ENCODE measurements at places on chromosomes 13 and 19. TPM values are rescaled to one million over a fixed set of nuclear protein-coding genes. Genes with fewer than 3 reads are reported as not detected.

- no peak for DNase-seq
Measured at GRCh38 chr13:70520275-70521036, 412.2 kb upstream of the KLHL1 start.

DNA sequence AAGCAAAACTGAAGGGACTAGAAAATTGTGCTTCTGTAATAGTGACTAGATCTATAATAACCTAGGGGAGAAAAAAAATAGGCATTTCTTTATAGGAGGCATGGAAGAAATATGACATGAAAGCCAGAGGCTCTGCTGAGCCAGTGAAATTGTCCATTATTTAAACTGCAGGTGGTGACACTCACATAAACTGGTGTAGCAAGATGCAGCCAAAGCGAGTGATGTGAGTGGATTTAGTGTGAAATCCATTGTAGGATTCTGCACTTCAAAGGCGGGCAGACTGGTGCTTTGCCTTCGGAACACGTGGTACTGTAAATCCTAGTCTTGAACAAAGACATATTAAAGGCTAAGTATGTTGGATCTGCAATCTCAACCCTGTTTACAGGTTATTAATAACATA lies 361.9 kb downstream of the TBC1D4 start:
- no peak for DNase-seq

DNA sequence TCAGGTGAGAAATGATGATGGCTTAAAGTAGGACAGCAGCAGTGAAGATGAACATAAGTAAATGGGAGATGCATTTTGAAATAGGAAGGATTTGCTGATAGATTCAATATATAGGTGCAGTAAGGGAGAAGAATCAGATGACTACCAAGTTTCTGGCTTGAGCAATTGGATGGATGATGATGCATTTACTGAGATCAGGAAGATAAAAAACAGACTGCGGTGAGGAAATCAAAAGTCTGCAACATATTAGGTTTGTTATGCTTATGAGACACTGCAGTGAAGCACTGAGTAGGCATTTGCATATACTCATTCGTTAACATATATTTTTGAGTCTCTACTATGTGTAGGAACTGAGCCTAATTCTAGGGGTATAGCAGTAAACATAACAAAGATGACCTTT lies 184.2 kb downstream of the LACC1 start:
- DNase-seq: no peak

DNA sequence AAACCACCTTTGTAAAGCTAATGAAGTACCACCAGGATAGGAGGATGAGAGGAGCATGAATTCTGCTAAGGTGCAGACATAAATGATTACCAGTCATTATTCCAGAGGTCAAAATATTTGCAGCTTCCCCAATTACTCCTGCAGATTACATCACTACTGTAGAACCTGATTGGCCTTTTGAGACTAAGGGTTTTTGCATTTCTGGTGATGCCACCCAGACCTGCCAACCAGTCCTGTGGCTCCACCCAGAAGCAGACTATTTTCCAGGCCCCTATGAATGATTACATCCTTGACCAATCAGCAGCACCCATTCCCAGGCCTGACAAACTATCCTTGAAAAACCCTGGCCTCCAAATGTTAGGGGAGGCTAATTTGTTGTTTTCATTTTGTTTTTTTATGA lies 11.2 kb upstream of the KCNC3 start:
- no peak for DNase-seq

GRCh38 chr13:110126391-110126961 lies 180.5 kb downstream of the COL4A1 start:
- peak; percentile 99 for DNase-seq

DNA sequence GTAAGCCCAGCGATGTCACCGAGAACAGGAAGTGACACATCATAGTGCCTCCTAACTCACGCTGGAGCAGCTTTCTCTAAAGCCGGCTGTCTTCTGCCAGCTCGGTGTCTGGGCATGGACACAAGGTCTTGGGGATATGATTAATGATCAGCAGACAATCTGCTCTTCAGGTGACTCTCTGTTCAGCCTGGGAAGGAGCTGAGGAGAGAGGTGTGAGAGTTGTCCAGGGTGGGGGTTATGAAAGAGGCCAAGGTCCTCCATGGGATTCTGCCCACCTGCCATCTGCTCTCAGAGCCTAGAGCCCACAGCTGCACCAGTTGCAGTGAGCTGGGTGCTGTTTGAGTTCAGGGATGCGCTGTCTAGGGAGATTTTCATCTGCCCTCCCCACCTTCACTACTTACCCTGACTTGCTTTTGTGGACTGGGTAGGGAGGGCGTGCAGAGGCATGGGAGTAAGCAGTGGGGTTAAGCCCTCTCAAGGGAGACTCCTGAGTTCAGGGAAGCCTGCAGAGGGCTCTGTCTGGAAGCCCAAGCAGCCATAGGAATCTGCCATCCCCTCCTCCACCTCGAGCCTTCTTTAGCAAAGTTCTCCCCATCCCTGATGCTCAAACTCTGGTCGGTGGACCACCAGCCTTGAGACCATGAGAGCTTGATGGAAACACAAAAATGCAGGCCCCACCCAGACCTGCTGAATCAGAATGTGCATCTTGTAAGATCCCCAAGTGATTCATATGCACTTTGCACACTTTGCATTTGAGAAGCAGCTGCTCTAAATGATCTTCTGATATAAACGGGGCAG lies 539.7 kb downstream of the RFC3 start:
- DNase-seq: peak; percentile 51

GRCh38 chr13:20801707-20802106 lies 27.9 kb upstream of the EEF1AKMT1 start:
- DNase-seq: peak; percentile 72

GRCh38 chr13:100811928-100812327 lies 137.3 kb upstream of the TMTC4 start:
- no peak for DNase-seq

DNA sequence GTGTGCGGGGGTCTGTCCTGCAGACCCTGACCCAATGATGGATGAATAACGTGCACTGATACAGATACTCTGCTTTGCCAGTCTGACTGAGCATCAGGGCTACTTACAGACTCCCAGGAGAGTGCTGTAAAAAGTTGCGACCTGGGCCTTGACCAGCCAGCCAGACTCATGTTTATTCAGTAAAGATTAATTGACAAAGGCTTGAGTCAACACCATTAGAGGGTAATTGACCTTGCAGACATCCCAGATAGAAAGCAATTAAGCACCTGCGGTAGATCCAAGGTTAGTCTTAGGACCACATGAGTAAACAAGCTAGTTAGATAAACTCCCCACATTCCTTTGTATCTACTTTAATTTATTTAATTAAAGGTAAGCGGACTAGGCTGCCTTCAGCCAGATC lies 10.4 kb downstream of the NUDT19 start:
- no peak for DNase-seq

DNA sequence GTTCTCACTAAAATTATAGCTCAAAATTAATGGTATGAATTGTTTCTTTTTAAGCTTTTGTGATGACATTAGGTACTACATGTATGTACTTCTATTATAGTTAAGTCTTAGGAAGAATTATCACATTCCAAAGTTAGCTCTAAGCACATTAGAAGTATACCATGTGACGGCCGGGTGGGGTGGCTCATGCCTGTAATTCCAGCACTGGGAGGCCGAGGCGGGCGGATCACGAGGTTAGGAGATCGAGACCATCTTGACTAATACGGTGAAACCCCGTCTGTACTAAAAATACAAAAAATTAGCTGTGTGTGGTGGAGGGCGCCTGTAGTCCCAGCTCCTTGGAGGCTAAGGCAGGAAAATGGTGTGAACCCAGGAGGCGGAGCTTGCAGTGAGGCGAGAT lies 1265.1 kb upstream of the SPRY2 start:
- DNase-seq: no peak

- DNase-seq: no peak
Measured at GRCh38 chr13:77820431-77821149, 98.0 kb downstream of the EDNRB start.

- DNase-seq: no peak
Measured at GRCh38 chr19:35157431-35157830, 2.9 kb downstream of the FXYD5 start.

DNA sequence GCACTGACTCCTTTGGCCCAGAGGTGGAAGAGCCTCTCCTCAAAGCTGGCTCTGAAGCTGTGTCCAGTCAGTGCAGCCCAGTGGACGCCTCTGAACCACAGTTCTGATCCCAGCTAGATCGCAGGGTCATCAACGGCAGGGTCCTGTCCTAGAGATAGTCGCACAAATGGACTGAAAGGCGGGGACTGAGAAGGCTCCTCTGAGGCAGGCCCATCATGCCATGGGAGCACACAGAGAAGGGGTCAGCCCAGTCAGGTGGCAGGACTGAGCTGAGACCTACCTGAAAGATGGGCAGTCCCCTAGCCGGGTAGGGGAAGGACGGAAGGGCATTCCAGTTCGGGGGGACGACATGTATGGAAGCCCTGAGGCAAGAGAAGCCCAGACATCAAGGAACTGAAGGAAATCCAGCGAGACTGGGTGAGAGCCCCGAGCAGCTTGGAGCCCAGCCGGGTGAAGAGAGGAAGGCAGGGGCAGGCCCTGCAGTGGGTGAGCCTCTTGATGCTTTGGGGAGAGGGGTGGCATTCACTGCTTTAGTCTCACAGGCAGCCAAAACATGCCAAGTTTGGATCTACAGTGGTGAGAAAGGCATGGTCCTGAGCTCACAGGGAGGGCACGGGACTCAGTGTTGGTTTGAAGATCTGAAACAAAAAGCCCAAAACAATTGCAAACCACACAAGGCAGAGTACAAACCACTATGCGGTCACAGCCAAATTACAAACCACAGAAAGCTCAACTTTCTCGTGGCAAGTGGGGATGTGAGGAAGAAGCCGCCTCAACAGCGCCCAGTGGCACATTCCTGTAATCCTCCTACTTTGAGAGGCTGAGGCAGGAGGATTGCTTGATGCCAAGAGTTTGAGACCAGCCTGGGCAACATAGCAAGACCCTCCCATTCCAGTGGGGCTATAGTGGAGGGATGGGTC lies 10.0 kb downstream of the CALM3 start:
- DNase-seq: no peak

DNA sequence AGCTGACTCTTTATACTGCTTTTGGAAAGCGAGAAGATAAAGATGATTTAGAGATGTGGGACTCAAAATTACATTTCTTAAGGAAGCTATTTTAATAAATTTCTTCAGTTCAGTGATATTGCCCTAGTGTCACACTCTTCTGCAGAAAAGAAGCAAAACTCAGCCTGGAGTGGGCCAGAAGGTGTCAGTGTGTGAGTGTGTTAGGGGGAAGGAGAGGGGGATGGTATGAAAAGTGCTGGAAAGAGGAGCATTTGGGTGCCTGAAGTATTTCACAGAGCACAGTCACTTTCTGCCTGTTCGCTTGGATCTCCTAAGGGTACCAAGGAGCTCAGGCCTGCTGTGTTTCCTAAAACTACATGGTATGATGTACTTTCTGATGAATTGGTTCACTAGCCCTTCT lies 84.5 kb upstream of the FRY start:
- DNase-seq: no peak

DNA sequence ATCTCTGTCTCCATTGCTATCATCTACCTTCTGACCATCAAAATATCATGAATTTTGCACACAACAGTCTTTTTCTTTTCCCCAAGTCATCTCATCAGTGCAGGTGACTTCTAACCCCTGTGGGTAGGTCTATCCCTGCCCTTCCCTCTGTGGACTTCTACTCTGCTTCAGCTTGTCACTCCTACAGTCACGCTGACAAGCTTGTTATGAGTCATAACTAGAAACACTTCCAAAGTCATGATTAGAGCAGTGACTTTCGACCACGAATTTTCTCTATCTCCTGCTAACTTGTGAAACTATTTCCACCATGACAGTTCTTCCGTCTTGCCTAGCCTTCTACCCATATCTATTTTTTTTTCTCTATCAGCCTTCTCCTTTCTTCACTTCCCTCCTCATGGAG lies 343.7 kb upstream of the ARGLU1 start:
- no peak for DNase-seq

GRCh38 chr13:110302997-110303396 lies 4.0 kb downstream of the COL4A1 start:
- DNase-seq: no peak

DNA sequence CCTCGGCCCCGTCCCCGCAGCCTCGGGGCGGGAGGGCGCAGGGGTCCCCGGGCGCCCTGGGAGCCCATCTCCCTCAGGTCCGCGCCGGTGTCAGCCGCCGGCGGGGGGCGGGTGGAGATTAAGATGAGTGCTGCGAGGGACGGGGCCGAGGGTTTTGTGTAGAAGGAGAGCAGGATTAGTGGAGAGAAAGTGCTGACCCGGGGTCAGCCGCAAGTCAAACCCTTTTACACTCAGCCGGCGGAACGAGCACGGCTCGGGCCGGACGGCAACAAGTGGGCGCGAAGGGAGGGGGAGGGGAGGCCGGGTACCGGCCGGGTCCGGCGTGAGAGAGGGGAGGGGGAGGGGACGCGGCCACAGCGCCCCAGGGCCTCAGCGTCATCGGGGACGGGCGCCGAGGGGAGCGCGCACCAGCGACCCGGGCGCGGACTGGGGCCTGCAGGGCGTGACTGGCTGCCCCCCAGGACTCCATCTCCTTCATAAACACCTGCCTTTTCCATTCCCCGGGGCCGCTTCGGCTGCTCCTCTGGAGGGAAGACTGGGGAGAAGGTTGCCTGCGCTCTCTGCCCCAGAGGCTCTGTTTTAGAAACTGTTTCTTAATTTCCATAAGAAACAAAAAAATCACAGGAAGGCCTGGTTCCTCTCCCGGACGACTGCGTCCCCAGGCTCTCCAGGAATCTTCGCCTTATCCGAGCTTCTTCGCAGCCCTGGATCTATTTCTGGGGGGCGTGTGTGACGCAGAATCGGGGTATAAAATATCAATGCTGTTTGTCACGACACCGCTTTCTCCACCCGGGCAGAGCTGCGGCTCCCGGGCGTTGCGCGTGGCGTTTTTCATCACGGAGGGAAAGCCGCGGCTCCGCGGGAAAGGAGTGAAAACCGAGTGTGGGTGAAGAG lies 6.5 kb downstream of the SOX1 start:
- DNase-seq: no peak

Gene JUNB
- 71.4 TPM for total RNA-seq

Gene TNFSF11
- not detected for total RNA-seq

Gene CCDC169
- 0.63 TPM for total RNA-seq

Gene SHC2
- total RNA-seq: 7.6 TPM

Gene IL4I1
- 1.6 TPM for total RNA-seq

Gene CLEC4G
- under 0.01 TPM for total RNA-seq

Gene PRSS57
- not detected for total RNA-seq

Gene ARMC6
- total RNA-seq: 53.7 TPM

Measured in dermis microvascular lymphatic vessel endothelial cell (primary cell).